ENCODE measurements at places on chromosomes 2 and 18. TPM values are rescaled to one million over a fixed set of nuclear protein-coding genes. Genes with fewer than 3 reads are reported as not detected.

TRABD2A gene
- total RNA-seq = 0.36 TPM

TRAK2 gene
- total RNA-seq = 97.0 TPM

SCLY gene
- 16.3 TPM for total RNA-seq

HOXD9 gene
- 8.9 TPM for total RNA-seq

AQP4 gene
- total RNA-seq = not detected

GATA6 gene
- 0.12 TPM for total RNA-seq

THAP4 gene
- total RNA-seq = 51.0 TPM

ARHGAP28 gene
- 56.2 TPM for total RNA-seq

SCTR gene
- total RNA-seq = not detected

CDCA7 gene
- total RNA-seq = 2.9 TPM

SLC5A7 gene
- total RNA-seq = not detected

TSPYL6 gene
- not detected for total RNA-seq

LIPG gene
- total RNA-seq = 0.24 TPM

NGEF gene
- total RNA-seq = 2.1 TPM

MC2R gene
- not detected for total RNA-seq

Measured in hair follicle dermal papilla cell (primary cell).